ENCODE measurements at places on chromosomes 7 and 10.
A peak's percentile ranks its signal among the peaks of the same experiment; 100 is the strongest.

GRCh38 chr7:46146454-46147255 is 225.6 kb upstream of the IGFBP3 start:
- DNase-seq = peak; percentile 94

DNA sequence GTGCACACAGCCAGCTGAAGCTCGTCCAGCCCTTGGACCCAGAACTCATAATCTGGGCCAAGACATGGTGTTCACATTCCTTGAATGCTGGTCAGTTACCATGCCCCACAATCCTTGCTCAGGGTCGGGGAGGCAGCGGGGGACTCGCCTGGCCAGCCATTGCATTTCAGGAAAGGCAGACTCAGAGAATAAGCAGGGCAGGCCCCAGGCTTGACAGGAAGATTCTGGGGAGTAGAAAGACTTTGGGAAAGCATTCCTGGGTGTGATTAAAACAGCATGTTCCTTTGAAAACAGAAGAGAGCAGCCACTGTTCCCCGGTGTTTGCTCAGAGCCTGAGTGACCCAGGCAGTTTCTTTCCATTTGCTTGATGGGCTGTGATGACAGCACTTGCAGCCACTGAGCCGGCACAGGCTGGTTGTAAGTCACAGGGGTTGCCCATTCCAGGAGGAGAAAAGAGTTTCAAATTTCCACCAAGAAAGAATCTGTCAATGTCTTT is 473.7 kb downstream of the TYW1 start:
- DNase-seq = no peak

GRCh38 chr10:99917963-99918825 is 91.6 kb downstream of the DNMBP start:
- no peak for DNase-seq

GRCh38 chr7:128112781-128113221 is 81.6 kb upstream of the LRRC4 start:
- no peak for DNase-seq

DNA sequence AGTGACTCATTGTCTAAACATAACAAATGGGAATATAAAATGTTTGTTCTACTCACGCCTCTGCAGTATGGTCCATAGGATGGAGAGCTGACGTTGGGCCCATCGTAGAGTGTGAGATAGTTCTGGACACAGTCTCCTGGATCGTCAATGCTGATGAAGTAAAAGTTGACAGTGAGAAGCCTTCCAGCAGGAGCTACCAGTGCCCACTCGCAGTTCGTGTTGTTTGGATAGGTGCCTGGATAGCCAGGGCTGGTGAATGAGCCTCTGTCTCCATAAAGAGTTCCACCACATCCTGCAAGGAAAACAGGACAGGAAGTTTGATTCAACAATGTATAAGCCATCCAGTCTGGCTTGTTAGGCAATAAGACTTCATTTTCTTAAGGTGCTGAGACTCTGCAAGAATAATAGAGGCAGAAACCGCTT is 79.6 kb downstream of the OR13A1 start:
- DNase-seq = peak; percentile 24

DNA sequence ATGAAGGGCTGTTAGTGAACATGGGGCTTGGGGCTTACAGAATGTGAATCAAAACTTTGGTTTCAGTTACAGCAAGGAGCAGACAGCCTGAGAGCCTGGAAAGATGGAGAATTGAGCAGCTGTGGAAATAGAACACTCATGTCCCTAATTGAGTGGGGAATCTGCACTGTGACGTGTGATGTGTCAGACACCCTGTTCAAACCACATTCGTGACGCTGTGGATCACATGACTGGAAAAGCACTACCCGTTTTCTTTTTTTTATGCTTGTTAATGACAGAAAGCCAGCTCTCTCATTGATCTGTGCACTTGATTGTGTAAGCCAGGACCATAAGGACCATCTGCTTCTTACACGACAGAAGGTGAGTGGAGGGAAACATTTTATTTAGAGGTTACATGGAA is 15.1 kb upstream of the TBX20 start:
- DNase-seq = no peak

- peak; percentile 47 for DNase-seq
Observed at GRCh38 chr10:67779465-67780203, 58.4 kb downstream of the DNAJC12 start.

- DNase-seq = peak; percentile 56
Observed at GRCh38 chr7:27164367-27165088, 809 bp downstream of the HOXA9 start.

DNA sequence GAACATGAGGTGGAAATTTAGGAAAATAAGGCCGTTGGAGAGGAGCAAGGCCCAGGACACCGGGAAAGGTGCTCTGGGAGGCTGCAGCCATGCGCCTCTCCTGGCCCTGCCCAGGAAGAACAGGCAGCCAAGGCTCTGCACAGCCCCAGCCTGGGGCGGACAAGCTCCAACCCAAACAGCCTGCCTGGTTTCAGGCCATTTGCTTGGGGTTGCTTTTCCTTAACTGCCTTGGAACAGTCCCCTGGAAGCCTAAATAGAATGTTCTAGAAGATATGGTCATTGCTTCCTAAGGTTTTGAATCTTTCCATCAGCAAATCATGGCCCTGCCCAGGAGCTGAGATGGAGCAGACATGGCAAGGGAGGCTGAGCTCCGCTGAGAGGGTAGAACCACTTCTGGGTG is 11.0 kb downstream of the VSTM4 start:
- DNase-seq = no peak

DNA sequence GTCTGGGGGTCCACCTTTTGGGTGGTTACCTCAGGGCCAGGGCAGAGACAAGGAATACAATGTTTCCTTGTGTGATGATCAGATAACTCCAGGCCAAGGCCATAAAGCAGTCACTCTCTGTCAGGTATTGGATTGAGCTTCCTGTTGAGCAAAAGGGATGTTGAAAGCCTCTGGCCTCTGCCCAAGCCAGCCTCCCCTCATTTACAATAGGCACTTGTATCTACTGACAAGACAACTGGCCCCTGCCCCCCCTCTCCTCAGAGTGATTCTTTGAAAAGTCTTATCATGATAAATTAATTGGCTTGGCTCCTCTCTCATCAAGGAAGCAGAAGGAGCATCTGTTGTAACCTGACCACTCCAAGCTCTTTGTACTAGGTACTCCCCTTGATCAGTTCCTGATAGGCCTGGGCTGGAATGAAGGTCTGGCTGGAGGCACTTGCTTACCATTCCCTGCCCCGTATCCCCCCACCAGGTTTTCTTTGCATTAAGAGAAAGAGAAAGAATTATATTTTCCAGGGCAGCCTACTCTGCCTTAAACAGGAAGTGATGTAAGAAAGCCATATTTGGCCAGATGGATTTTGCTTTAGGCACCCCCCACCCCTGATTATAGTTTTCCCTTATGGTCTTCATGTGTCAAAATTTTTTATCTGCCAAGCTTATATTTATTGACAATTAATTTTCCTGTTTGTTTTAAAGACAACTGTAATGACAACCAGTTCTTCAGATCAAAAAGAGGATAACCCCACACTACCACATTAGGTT is 42.1 kb upstream of the HPS1 start:
- no peak for DNase-seq

- no peak for DNase-seq
Observed at GRCh38 chr7:2108501-2109250, 124.1 kb downstream of the MAD1L1 start.

- no peak for DNase-seq
Observed at GRCh38 chr7:18655912-18656311, 160.4 kb downstream of the HDAC9 start.

DNA sequence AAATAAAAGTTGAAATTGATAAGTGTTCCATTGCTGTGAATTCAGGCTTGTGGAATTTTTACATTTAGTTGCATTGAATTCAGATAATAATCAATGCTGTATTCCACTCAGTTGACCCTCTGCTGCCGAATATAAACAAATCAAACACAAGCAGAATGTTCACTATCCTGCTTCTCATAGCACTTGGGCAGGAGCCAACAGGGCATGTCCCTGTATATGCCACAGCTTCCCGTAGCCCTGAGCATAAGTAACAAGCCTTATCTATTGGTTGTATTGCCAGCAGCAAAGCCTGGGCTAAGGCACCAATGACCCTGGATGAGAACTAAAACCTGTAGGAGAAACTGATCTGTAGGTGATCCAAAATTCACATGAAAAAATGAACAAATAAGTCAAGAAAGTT is 145.9 kb downstream of the ARHGAP12 start:
- no peak for DNase-seq

DNA sequence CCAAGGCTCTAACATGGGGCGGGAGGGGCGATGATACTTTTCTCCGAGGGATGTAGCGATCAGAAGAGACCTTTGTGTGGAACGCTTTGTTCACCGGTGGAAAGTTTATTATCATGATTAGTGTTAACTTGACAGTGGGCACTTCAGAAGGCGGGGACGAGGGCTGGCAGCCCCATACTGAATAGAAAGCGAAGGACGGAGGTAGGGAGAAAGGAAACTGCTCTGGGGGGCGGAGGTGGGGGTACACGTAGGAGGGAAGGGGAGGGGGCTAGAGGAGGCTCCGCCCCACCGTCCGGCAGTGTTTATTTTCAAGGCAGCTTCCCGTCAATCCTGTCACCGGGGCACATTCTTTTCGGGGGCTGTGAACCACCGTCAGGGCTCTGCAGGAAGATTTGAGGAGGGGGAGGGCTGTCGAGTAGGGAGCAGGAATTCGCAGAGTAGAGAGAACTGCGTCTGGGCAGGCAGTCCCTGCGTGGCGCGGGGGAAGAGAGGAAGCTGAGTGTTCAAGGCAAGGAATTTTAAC is 9.4 kb upstream of the NKX2-3 start:
- DNase-seq = no peak

DNA sequence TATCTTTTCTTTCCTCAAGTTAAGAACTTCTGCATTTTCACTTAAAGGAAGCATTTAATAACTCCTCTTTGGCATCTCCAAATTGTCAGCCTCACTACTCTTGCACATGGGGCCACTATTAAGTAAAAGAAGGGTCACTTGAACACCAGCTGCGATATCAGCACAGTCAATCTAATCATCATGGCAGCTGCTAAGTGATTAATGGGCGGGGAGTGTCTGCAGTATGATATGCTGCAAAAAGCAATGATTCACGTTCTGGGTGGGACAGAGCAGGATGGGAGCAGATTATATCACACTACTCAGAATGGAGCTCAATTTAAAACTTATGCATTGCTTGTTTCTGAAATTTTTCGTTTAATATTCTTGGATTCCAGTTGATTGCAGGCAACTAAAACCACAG is 447.4 kb upstream of the PFKP start:
- DNase-seq = no peak

- DNase-seq = peak; percentile 42
Observed at GRCh38 chr10:98295401-98295811, 27.4 kb upstream of the LOXL4 start.

GRCh38 chr10:128087884-128088709 is 38.1 kb downstream of the MKI67 start:
- no peak for DNase-seq

DNA sequence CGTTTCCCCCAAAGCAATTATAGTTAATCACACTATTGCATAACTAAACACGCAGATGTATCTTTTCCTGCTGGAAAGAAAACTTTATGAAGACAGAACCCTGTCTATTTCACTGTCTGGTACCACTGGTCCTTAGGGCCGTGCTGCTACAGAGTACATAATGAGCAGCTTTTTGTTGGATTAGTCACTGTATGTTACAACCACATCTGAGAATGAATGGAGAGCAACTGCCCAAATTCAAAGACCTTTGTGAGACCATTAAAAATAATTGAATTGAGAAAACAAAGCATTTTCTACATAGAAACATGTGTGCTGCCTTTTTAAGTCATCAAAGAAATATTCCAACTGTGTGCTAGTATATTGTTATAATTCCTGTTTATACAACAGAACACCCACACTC is 111.3 kb upstream of the SORCS1 start:
- no peak for DNase-seq

DNA sequence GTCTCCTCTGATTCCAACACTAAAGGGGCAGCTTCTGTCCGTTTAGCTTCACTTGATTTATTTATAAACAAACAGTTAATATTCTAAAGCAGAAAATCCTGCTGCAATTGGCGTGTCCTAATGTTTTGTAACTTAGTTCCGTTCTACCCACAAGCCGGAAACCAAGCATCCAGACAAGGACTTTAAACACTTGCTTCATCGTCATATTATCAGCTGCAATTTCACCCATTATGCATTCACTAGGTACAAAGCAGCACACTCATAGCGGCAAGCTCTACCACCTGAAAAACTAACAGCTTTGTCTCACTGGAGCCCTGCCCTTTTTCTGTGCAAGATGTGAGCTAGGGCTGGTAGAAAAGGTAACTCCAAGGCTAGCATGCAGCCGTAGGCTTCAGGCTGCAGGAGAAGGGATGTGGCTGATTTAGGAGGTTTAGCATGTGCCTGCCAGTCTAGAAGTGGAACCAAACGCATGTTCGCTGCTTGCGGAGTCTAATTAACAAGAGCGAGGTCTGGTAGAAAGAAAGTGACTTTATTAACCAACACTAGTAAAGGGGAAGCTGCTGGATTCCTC is 43.7 kb upstream of the BPGM start:
- no peak for DNase-seq

DNA sequence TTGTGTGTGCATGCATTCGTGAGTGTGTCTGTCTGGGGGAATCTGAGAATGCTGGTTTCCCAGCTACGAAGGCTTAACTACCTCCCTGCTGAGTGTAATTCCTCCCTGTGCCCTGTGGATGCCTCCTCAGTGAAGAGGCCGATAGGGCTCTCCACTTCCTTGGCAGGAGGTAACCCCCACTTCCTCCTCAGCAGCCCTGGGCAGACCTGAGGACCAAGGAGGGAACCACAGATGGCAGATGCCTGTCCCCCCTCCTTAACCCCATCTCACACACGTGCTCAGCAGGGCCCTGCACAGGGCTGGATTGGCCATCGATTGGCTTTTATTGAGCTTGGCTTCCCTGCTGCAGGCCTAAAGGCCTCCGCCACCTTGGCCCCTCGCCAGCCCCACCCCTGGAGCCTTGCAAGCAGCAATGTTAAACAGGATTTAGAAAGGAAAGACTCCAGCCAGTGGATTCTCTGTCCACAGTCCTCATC is 45.6 kb upstream of the LRRC4 start:
- DNase-seq = peak; percentile 9

DNA sequence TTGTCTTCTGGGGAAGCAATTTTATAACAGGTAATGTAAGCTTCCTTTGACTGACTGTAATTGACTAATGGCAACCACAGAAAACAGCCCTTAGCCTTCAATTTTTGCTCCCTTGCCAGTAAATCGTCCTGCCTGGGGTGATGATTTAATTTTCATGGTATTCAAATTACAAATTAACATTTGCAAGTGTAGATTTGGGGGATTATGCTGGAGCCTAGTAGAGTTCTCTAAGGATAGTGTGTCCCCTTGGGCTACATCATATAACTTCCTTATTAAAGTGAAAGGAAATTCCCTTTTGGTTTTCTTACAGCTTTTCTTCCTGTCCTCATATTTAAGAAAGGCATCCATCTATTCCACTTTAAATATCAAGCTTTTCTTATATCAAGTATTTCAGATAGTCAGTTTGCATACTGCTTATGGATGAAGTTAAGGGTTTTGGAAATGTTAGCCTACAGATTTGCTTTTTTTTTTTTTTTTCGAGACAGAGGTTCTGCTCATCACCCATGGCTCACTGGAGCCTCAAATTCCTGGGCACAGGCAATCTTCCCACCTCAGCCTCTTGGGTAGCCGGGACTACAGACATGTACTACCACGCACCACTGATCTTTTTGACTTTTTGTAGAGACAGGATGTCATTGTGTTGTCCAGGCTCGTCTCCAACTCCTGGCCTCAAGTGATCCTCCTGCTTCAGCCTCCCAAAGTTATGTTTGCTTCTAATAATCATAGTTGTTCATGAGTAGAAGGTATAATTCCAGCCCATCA is 35.9 kb upstream of the HDAC9 start:
- no peak for DNase-seq

All from MG63 (cell line).